ENCODE measurements at places on chromosomes 16 and 17.
A peak's percentile ranks its signal among the peaks of the same experiment; 100 is the strongest.

DNA sequence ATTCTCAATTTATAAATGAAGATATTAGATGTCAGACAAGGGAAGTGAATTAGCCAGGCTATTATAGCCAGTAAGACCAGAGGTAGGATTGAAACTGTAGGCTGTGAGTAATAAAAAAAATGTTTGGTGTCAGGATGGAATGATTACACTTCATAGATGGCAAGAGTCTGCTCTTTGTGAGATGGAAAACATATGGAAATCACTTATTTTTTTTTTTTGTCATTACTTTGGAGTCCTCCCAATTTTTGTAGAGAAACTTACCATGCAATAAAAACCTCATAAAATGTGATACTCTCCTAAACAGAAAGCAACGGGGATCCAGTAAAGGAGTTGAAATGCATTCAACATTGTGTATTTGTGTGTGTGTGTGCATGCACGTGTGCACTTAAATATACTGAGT lies 532.7 kb upstream of the CDH8 start:
- DNase-seq = no peak

DNA sequence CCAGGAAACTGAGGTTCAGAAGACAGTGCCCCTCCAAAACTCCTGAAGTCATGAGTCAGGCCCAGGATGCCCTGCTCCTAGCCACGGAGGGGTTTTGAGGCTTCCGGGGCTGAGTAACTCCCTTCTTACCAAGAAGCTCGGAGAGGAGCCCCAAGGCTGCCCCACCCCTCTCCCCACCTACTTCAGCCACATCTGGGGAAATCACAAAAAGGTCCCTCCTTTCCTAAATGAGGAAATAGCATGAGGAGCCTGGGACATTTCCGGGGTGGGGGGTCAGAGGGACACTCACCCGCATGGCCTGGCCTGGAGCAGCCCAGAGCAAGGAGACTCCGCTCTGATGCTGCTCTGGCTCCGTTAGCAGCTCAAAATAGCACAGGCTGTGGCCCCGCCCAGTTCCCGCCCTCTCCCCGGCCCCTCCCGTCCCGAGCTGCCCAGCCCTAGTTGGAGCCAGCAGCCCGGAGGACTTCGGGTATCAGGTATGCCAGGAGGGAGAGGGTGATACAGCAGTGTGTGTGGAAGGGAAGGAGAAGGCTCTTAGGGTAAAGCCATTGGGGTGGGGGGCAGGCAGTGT lies 40.1 kb downstream of the MYO18A start:
- DNase-seq = no peak

- no peak for DNase-seq
Observed at GRCh38 chr17:74920642-74921025, 2.4 kb downstream of the USH1G start.

- DNase-seq = no peak
Observed at GRCh38 chr17:40203131-40203530, 16.0 kb upstream of the WIPF2 start.

DNA sequence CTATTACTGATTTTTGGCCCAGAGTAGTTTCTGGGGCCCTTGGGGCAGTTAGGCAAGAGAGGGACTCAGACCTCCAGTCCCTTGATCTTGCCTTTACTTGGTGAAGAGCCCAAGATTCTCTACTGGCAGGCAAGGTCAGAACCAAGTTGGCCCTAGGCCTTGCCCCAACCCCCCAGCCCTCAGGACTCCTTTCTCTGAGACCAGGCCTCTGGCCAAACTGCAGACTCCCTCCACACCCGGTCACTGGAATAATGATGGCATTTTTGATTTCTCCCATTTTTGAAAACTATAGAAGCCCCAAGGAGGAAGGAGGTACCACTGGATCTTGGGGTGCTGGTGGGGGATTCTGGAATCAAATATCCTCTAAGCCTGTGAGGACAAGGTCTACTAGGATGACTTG lies 18.0 kb upstream of the HOXB9 start:
- DNase-seq = no peak

GRCh38 chr16:8996891-8997290 lies 33.2 kb upstream of the USP7 start:
- no peak for DNase-seq

DNA sequence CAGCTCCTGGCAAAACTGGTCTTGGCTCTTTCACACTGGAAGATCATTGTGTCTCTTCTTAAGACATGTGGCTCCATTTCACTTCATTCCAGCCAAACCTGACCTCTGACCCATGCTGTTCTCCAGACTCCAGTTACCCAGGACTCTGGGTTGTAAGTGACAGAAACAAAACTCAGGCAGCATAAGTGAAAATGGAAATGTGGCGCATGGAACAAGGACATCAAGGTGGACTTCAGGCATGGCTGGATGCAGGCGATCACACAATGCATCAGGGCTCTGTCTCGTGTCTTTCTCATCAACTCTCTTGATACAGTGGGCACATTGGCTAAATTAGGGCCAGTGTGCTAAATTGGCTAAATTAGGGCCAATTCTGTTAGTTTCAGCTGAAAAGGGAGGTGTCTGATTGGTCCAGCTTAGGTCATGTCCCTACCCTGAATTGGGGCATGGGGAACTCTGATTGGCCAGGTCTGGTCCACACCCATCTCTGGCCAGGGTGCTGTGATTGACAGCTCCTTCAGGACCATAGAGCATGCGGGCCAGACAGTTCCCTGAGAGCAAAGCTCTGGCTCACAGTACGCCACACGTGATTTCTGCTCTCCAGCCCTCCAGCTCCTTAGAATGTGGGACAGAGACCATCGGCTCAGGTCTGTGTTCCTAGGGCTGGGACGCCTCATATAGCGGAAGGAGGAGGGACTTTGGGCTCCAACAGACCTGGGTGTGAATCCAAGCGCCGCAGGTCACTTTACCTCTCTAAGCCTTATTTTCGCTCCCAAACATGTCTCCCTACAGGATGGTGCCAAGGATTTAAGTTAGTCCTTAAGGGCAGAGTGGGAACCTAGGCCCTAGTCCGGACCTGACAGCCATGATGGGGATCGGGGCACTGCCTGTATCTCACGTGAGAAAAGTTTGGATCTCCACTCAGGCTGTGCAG lies 17.5 kb downstream of the SOCS1 start:
- DNase-seq = no peak

- no peak for DNase-seq
Observed at GRCh38 chr16:578870-579405, 9.2 kb downstream of the PIGQ start.

GRCh38 chr17:1147664-1148063 lies 32.1 kb downstream of the ABR start:
- no peak for DNase-seq

DNA sequence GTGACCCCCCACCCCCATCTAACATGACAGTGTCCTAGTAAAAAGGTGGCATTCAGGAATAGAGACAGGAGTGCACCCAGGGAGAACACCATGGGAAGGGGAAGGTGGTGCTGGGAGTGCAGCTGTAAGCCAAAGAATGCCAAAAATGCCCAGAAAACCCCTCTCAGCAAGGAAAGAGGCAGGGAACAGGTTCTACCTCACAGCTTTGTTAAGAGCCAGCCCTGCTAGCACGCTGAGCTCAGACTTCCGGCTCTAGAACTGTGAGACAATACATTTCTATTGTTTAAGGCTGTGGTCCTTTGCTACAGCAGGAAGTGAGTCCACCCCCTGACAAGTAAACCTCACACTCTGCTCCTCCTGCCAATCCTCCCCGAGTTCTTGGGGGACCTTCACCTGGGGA lies 302.4 kb upstream of the N4BP1 start:
- no peak for DNase-seq

DNA sequence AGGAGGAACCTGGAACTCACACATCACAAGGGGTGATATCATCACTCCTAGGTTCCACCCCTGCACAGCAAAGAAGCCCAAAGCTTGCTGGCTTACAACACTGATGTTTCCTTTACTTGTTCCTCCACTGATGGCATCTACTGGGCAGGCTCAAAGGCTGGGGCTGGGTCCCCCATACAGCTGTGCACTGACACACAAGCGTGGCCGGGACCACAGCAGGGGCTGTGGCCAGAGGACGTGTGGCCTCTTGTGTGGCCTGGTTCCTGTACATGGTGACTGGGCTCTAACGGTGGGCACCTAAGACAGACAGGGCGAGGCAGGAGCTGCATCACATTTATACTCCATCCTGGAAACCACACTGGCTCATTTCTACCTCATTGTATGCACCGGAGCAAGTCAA lies 264.4 kb upstream of the FOXF1 start:
- DNase-seq = no peak

DNA sequence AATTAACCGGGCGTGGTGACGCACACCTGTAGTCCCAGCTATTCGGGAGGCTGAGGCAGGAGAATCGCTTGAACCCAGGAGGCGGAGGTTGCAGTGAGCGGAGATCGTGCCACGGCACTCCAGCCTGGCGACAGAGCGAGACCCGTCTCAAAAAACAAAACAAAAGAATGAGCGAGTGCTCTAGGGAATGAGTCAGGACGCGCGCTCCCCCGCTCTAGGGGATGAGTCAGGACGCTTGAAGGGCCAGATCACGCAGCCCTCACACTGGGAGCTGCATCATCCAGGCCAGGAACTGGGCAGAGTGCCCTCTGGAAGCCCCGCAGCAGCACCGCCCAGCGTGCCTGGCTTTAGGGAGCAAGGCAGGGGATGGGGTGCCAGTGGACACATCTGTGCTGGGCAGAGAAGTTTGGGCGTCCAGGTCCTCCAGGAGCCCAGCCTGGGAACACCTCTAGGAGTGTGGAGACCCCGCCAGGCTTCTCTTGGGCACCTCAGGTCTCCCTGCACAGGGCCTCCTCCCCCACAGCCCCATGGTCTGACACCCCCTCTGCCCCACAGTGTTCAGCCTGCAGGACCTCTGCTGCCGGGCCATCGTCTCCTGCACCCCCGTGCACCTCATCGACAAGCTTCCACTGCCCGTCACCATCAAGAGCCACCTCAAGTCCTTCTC lies 3.9 kb upstream of the WFIKKN1 start:
- no peak for DNase-seq

DNA sequence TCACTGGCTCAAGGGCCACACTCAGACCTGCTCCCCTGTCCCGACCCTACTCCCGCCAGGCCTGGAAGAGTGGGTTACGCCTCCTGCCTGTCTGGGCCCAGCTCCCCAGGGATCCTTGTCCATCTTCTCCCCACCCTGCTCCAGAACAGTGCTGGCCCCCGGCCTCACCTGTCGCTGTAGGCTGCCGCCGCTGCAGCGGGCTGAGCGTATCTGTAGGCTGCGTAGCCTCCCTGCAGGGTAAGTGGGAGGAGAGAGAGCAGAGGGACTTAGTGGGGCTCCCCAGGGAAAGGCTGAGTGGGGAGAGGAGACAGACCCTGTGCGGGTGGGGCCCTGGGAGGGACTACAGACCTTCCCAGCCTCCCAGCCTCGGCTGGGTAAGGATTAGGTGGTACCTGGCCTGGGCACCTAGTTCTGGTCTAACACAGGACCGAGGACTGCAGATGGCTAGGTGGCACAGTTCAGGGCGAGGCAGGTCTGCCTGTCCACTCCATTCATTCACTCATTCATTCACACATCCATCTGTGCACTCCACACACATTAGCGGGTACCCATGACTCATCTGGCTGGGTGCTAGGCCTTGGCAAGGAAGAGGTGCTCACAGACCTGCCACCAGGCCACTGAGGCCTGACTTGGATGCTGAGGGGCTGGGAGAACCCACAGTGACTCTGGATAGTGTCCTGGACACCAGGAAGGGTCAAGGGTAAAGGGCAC lies 20.9 kb downstream of the ENGASE start:
- DNase-seq = peak; percentile 75

DNA sequence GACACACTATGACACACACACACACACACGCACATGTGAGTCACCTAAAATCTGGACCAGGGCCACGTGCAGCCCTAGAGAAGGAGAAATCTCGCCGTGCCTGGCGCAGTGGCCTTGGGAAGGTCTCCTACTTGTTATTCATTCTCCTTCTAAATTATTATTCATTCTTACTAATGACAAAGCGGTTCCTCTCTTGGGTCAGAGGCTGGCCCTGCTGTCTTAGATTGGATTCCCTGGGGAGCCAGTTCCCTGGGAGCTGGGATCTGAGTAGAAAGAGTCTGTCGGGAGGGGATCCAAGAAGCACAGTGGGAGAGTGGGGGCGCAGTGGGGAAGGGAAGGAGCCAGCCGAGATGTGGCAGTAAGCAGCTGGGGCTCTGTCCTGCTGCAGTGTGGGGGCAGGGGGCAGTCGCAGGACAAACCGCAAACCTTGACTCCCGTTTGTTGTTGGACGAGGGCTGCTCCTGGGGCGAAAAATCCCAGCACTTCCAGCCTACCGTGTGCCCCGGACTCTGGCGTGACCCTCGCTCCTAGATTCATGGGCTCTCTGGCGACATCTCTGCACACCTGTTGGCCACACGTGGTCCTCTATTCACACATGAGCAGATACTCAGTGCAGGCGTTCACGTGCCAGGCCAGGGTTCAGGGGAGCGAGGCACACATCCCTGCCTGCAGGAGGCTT lies 18.7 kb upstream of the JPH3 start:
- no peak for DNase-seq

DNA sequence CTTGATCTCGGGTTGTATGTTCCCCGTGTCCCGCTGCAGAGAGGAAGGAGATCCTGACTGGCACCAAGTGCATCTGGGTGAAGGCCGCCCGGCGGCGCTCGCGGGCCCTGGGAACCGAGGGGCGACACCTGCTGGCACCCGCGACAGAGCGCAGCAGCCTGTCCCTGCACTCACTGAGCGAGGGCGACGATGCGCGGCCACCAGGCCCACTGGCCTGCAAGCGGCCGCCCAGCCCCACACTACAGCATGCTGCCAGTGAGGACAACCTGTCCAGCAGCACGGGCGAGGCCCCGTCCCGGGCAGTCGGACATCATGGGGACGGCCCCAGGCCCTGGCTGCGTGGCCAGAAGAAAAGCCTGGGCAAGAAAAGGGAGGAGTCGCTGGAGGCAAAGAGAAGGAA lies 7.5 kb downstream of the BTBD17 start:
- DNase-seq = no peak

GRCh38 chr16:31528523-31529107 lies 915 bp downstream of the AHSP start:
- DNase-seq = no peak

- no peak for DNase-seq
Observed at GRCh38 chr17:72175263-72175662, 54.4 kb downstream of the SOX9 start.

All from NCI-H2107 (cell line).